ENCODE measurements at places on chromosomes 3 and 15.

- DNase-seq = no peak
These were observed 91.3 kb downstream of the SHQ1 start for GRCh38 chr3:72756900-72757299.

- no peak for DNase-seq
These were observed 533.0 kb upstream of the SEMA6D start for GRCh38 chr15:47184003-47184907.

DNA sequence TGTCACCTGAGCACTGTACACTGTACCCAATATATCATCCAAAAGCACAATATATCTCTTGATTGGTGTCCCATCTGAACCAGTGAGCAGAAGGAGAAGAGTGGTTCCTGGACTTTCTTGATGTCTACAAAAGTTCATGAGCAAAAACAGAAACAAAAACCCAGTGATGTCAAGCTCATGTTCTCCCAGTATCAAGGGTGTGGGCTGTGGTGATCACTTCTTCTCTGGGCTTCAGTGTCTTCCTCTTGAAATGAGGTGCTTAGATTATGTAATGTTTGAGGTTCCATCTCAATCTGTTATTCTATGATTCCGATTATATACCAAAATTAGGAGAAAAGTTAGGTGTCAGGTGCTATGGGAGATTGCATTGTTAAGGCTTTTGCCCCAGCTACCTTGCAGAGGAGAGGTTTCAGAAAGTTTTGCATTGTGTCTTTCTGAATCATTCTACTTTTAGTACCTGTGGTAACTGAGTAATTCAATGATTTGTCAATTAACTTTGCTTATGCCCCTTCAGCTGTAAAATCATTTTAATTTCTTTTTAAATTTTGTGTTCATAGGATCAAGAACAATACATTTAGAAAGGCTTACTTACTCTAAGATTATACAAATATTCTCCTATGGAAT lies 122.0 kb upstream of the EOMES start:
- DNase-seq = no peak

DNA sequence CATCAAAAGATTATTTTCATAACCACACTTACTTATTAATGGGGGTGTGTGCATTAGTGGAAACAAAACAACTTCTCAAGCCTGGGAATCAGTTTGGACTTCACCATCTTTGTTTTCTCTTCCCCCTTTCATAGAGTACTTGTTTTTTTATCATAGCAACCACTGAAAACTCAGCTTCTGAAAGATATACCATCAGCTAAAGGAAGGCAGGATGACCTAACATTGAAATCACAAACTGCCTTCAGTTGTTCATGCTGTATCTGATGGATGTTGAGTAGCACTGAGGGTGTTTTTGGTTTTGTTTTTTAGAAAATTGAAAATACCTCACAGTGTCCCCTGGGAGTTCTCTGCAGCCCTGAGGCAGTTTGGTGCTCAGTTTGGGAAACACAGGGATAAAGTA lies 46.5 kb downstream of the NEK10 start:
- DNase-seq = no peak

- DNase-seq = no peak
These were observed 277.6 kb downstream of the LPP start for GRCh38 chr3:188431553-188431952.

DNA sequence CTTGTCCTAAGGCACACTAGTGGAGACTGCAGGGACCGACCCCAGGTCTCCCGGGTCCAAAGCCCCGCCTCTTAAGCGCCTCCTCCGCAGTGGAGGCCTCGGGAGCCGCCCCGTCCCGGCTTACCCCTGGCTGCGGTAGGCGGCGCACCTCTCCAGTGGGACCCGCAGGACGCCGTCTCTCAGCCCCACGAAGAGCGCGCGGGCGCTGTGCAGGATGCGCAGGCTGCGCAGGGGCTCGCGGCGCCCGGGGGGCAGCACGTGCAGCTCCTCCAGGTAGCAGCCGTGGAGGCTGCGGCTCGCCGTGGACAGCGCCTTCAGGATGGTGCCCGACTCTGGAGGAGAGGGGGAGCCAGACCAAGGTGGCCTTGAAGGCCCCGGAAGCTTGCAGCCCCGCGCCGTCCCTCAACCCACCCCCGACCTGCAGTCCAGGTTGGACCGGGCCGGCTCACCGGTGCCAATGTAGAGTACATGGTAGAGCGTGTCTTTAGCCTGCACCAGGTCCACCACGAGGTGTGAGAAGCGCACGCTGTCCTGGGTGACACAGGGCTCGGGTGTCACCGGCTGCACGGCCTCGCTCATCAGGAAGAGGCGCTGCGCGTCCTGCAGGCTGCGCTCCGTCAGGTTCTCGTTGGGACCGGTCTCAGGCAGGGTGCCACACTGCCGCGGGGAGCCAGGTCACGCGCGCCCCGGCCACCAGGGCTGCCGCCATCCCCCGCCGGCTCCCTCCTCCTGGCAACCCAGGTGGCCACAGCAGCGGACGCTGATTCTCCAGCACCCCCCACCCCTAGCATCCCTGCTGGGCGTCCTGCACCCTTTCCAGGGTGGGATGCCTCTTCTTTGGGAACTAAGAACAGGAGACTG lies 105.5 kb downstream of the SEMA5B start:
- no peak for DNase-seq

- DNase-seq = no peak
These were observed 105.9 kb downstream of the B3GALNT1 start for GRCh38 chr3:160999274-160999673.

- DNase-seq = peak; percentile 79
These were observed 539 bp upstream of the PLCL2 start for GRCh38 chr3:16884084-16884747.
